ENCODE measurements at places on chromosomes 7 and 10.

- no peak for DNase-seq
Observed at GRCh38 chr7:129615018-129615417, 3.5 kb downstream of the NRF1 start.

DNA sequence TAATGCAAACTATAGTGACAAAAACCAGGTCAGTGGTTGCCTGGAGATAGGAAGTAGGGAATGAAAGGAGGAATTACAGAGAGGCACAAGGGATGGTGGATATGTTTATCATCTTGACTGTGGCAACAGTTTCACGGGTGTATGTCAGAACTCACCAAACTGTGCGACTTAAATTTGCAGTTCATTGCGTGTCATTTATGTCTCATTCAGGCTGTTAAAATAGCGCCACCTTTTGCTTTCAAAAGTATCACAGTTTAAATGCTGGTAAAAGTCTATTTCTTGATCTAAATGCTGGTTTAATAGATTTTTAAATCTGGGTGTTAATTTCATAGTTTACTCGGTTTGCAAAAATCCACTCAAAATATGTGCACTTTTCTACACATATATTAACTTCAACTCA lies 51.0 kb downstream of the PTTG1IP2 start:
- DNase-seq: no peak

GRCh38 chr10:18140149-18140956 lies at the start of gene CACNB2:
Gene CACNB2, plus strand, starts transcription at chr10:18140424.
- DNase-seq: no peak

GRCh38 chr10:27699776-27700175 lies 45.8 kb downstream of the MKX start:
- no peak for DNase-seq

- no peak for DNase-seq
Observed at GRCh38 chr10:16822726-16823360, 5.6 kb upstream of the RSU1 start.

GRCh38 chr10:90805206-90805605 lies 52.6 kb downstream of the HTR7 start:
- no peak for DNase-seq

- no peak for DNase-seq
Observed at GRCh38 chr10:125827133-125827532, 3.8 kb downstream of the BCCIP start.

Data from stimulated activated CD4-positive, alpha-beta T cell treated with anti-CD3 and anti-CD28 coated beads, Interleukin-15, amount 100 ng/mL, for 1 hour (primary cell).